ENCODE measurements at places on chromosomes 3 and 15.

- no peak for DNase-seq
These were observed 105.9 kb downstream of the B3GALNT1 start for GRCh38 chr3:160999274-160999673.

GRCh38 chr3:69339760-69340159 lies 46.1 kb downstream of the FRMD4B start:
- no peak for DNase-seq

DNA sequence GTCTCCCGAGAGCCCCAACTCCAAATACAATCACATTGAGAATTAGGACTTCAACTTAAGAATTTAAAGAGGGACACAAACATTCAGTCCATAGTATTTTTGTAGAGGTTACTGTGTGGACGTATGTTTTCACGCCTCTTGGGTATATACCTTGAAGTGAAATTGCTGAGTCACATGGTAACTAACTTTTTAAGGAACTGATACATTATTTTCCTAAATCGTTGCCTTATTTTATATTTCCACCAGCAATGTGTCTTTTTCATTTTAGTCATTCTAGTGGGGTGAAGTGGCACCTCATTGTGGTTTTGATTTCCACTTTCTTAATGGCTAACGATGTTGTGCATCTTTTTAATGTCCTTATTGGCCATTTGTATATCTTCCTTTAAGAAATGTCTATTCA lies 11.8 kb downstream of the PARP15 start:
- no peak for DNase-seq

GRCh38 chr3:117567906-117568305 lies 858.3 kb downstream of the TUSC7 start:
- DNase-seq = no peak

DNA sequence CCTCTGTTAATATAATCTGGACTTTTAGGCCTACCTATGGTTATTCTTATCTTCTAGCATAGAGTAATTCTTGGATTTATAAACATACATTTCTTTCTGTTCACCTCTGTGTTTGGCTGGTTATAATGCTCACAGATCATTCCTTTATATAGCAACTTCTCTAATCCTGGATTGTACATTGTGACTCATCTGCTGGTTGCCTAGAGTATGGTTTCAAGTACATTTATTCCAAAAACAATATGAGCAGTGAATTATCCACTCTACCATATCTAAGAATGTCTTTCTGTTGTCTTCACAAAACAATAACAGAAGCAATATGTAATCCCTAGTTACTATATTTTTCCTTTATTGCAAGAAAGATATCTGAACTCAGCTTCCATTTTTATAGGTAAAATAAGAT lies 35.3 kb downstream of the FSIP1 start:
- no peak for DNase-seq

GRCh38 chr15:29440541-29440940 lies 170.9 kb upstream of the NSMCE3 start:
- no peak for DNase-seq

DNA sequence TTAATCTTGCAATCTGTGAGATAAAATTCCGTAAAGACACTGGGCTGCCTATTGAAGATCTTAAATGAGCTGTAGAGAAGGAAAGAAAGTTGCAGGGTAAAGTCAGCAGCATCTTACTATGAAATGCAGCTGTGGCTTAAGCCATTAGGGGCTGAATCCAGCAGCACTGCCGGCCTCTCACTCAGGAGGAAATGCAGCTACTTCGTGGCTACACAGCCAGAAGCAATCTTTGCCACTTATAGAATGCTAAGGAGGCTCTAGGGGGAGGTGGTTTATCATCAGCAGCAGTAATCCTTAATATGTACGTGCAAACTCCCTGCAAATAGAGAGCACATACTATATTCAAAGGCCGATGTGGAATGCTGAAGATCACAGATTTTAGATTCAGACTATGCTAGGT lies 19.1 kb upstream of the MCTP2 start:
- DNase-seq = no peak

- no peak for DNase-seq
These were observed 16.2 kb downstream of the ZNF592 start for GRCh38 chr15:84764585-84764984.

GRCh38 chr3:181915551-181915950 lies 203.8 kb downstream of the SOX2 start:
- no peak for DNase-seq
